Endothelial cell (in vitro differentiated cells): ENCODE measurements at places on chromosomes 16 and 17.
A peak's percentile ranks its signal among the peaks of the same experiment; 100 is the strongest.

DNA sequence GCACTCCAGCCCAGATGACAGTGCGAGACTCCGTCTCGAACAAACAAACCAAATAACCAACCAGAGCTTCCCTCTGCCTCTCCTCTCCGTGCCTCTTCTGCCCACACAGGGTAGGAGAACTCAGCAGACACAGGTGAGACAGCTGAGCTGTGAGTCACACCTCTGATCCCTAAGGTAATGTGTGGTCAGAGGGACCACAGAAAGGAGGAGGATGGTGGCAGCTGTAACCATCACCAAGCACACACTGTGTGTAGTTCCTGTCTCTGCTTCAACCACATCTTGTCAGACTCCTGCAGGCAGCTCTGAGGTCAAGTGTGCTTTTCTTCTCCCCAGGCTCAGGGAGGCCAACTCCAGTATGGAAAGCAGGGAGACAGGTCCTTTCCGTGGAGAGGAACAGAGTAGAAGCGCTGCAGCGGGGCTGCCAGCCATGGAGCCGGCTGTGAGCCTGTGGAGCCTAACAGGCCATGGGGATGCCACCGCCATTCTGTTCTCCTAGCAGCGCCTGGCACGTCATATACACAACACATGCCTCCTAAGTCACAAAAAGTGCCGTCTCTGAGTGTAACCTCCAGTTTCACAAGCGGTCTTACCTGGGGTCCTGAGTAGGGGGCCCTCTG is 7.1 kb downstream of the NUDT16L1 start:
- no peak for DNase-seq

DNA sequence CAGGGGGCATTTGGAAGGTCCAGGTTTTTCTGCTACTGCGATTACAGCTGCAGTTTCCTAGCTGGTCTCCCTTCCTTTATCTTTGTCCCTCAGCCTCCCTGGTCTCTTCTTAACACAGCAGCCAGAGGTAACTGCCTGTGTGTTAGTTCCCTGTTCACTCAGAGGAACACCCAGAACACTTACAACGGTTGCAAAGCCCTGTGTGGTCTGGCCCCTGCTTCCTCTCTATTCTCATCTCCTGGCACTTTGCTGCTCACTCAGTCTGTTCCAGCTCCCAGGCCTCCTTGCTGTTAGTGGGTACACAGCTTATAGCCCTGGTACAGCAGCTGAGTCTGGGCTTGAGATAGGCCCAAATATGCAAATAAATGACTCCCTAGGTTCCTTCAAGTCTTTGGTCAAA is 16.4 kb downstream of the NTN1 start:
- DNase-seq: no peak

GRCh38 chr17:1003972-1004768 is 7.2 kb downstream of the TIMM22 start:
- DNase-seq: no peak

DNA sequence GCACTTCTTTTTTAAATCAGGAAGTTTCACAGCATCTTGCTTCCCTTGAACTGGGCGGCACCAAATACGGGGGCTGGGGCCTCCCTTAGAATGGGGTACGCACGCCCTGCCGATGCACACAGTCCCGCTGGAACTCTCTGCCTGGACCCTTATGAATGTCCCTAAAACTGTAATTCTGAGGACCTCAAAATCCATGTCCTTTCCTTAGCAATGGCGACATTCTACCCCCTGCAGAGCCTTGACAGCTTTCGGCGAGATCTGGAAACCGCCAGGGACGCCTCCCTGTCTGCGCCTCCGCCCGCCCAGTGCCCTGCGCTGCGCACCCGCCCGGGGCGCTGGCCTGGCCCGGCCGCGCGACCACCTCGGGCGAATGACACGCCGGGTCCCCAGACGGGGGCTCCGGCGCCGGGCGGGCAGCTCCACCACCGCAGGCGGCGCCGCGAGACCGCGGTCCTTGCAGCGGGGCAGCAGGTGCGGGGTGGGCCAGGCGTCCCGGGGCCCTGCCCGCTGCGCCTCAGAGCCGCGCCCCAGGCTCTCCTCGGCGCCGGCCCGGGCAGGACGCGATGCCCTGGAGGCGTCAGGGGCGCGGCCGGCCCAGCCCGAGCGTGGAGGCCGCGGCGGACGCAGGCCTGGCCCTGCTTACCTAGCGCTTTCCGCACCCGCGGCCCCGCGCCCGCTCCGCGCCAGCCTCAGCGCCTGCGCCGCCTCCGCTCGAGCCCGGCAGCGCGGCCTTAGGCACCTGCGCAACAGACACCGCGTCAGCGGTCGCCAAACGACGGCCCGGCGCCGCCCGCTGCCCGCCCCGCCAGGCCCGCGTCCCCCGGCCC is 548 bp downstream of the HAGH start:
- DNase-seq: peak; percentile 61

DNA sequence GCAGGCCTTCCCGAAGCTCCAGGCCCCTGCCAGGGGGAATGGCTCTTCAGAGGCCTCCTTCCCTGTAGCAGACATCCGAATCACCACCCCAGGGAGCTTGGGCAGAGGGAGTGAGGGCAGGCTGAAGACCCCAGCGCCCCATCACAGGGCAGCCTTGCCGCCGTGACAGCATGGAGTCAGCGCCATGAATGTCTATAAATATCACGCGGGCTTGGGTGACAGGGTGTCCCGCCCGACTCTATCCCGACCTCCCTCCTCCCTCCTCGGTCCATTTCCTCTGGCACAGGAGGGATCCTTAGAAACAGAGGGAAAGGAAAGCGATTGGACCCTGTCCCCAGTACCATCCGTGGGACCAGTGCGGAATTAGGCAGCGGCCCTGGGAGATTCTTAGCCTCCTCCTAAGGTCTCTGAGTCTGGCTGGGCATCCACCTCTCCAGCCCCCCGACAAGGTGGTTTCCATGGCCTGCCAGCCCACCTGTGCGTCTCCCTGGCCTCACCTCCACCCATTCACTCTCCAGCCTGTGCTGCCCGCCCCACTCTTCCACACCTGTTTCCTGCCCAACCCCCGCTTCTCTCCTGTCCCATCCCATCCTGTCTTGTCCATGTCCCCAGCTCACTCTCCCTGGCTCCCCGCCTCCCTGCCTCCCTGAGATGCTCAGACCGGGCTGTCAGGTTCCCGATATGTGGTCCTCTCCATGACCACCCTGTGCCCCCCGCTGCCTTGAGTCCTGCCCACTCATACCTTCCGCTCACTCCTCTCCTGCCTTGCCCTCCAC is 5.1 kb downstream of the ATP2A1 start:
- no peak for DNase-seq
